ENCODE measurements at places on chromosomes 11 and 22.

DNA sequence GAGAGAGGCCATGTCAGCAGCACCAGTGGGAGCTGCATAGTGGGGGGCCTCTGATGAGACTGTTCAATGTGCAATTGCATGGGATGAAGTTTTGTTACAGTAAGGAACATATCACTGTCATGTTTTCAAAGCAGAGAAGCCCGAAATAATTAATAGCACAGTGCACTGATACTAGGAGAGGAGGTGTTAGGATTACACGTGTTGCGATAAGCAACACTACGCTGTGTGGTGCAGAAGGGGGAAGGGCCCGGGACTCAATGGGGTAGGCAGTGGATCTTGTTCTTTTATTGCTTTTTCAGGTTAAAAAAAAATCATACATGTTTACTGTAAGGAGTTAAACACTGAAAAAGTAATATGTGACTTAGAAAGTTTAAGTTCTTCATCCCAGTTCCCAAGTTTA, 29.2 kb downstream of the TCIRG1 start:
- DNase-seq: no peak

DNA sequence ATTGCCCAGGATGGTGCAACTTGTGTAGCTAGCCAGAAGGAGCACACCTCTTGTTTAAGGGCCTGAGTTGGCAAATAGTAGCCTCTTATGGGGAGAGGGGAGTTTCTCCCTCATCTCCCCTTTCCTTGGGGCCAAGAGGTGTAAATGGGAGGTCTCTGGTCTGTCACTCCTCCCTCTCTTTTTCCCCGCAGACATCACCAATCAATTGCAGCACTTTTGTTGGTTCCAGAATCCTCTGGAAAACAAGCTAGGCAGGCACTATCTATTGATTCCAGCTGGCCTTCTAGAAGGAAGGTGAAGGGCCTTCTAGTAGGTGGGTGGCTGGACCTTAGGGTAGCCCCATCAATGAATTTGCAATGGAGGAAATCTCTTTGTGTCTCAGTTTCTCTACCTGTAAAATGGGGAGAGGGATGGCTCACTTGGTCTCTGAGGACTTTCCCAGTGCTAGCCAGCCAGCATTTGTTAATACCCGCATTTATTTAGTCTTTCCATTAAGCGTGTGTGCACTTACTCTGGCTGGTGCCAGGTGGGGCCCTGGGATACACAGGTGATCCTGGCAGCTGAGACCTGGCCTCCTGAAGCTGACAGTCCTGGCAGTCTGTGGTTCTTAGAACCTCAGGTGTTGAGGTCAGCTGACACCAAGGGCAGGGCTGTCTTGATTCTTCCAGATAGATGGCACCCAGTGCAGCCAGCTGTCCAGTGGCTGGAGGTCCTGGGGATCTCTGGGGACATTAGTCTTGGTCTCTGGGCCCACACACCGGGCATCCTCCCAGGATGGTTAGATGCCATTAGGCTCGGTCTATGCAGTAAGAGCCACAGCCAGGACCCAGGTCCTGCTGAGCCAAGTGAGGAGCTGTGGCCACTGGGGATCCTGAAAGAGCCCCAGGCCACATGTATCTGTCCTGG, 51.7 kb downstream of the TSPAN18 start:
- DNase-seq: no peak

- no peak for DNase-seq
Observed at GRCh38 chr11:14577835-14578529, 57.8 kb upstream of the PSMA1 start.

GRCh38 chr11:114478768-114479167, 39.5 kb downstream of the REXO2 start:
- DNase-seq: no peak

DNA sequence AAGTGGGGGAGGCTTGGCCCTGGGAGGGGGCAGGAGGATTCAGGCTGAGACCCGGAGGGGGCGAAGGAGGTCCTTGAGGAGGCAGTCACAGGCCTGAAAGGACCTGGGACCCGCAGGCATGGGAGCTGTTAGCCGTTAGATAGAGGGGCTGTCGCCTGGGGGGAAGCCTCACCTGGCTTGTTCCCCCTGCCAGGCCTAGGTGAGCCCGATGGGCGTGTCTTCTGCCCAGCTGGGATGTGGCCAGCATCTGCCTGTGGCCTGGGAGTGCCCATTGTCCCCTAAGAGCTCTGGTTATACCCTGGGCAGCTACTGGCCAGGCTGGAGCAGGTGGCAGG, 1.8 kb upstream of the DUSP8 start:
- no peak for DNase-seq

DNA sequence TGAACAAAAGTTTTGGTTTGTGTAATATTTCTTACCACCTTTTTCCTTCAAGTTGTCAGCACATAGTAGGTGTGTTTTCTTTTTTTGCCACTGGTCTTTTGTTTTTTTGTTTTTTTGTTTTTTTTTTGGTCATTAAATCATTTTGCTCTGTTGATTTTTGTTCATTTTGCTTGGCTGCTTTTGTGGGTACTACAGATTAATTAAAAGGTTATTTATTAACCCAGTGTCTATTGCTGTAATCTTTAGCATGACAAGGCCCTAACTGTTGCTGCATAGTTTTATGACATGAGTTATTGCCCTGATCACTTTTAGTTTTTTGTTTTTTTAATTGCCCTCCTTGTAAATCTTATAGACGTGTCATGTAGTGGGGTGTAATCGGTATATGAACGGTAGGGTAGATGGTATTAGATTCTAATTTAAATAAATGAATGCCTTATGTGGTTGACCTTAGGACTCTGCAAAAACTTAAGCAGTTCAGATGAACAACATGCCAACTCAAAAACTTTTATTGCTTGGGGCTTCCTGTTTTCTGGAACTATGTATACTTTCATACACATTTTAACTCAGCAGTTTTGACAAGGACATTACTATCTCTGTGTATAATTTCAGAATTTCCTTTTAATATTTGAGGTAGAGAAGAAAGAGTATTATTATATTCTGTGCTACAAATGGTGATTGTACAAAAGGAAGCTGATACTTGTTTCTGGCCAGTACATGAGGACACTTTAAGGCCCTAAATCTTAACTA, 7.9 kb downstream of the EWSR1 start:
- DNase-seq: no peak

DNA sequence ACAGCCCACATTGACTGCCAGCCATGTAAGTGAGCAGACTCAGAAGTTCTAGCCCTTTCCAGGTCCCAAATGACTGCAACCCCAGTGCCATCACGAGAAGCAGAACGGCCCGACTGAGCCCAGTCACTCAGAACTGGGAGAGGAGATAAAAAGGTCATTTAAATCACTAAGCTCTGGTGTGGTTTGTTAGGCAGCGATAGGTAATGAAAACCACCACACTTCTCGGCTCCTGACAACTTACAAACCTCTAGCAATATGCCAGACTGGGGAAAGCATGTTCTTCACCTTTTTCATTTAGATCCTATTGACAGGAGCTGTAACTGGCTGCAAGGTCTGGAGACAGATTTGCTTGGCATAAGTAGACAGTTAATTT, 6.7 kb downstream of the SLC15A3 start:
- DNase-seq: no peak

Data from RCC 7860 (cell line).